Panc1 (cell line): ENCODE measurements at places on chromosomes 1 and 21. TPM values are rescaled to one million over a fixed set of nuclear protein-coding genes. Genes with fewer than 3 reads are reported as not detected.

The ACBD3 gene
- total RNA-seq, result 31.2 TPM

The RORC gene
- total RNA-seq, result not detected

The FCRL2 gene
- total RNA-seq, result not detected

The CCDC190 gene
- not detected for total RNA-seq

The TDRD5 gene
- 2.4 TPM for total RNA-seq

The SLAMF6 gene
- not detected for total RNA-seq

The FALEC gene
- total RNA-seq, result 1.0 TPM

The REN gene
- total RNA-seq, result not detected

The FYB2 gene
- 0.49 TPM for total RNA-seq

The HSD3B1 gene
- not detected for total RNA-seq

The CSF1 gene
- total RNA-seq, result 217 TPM

The MAP10 gene
- 1.5 TPM for total RNA-seq

The RBBP5 gene
- total RNA-seq, result 22.2 TPM

The SMG7 gene
- 65.2 TPM for total RNA-seq

The BCAN gene
- total RNA-seq, result 0.57 TPM

The ARL8A gene
- total RNA-seq, result 62.6 TPM

The MCOLN3 gene
- 14.2 TPM for total RNA-seq

The CD5L gene
- not detected for total RNA-seq

The TMCC2 gene
- total RNA-seq, result 3.1 TPM

The S100A7A gene
- total RNA-seq, result not detected

The PCNX2 gene
- 2.6 TPM for total RNA-seq

The KRTAP6-1 gene
- total RNA-seq, result not detected

The TRABD2B gene
- total RNA-seq, result not detected

The SH3BGR gene
- total RNA-seq, result 1.7 TPM

The NUP210L gene
- total RNA-seq, result 0.05 TPM

The CHD1L gene
- total RNA-seq, result 48.3 TPM

The CFAP141 gene
- total RNA-seq, result not detected

The S100A7 gene
- not detected for total RNA-seq

The TTC22 gene
- 0.10 TPM for total RNA-seq

The NBPF6 gene
- total RNA-seq, result not detected
